ENCODE measurements at places on chromosomes 5 and 9. TPM values are rescaled to one million over a fixed set of nuclear protein-coding genes. Genes with fewer than 3 reads are reported as not detected.

The SLC1A1 gene
- 7.0 TPM for polyA plus RNA-seq

The TRIP13 gene
- polyA plus RNA-seq: 1.6 TPM

The C5orf46 gene
- not detected for polyA plus RNA-seq

The MARCHF11 gene
- polyA plus RNA-seq: 0.06 TPM

The GALNT12 gene
- polyA plus RNA-seq: 12.6 TPM

The F12 gene
- 1.1 TPM for polyA plus RNA-seq

The C9 gene
- 0.47 TPM for polyA plus RNA-seq

The PNPLA7 gene
- polyA plus RNA-seq: 6.4 TPM

The CERT1 gene
- 32.5 TPM for polyA plus RNA-seq
